Mesenteric fat pad (tissue), 1 donor: ENCODE measurements at places on chromosomes 12 and 14.

DNA sequence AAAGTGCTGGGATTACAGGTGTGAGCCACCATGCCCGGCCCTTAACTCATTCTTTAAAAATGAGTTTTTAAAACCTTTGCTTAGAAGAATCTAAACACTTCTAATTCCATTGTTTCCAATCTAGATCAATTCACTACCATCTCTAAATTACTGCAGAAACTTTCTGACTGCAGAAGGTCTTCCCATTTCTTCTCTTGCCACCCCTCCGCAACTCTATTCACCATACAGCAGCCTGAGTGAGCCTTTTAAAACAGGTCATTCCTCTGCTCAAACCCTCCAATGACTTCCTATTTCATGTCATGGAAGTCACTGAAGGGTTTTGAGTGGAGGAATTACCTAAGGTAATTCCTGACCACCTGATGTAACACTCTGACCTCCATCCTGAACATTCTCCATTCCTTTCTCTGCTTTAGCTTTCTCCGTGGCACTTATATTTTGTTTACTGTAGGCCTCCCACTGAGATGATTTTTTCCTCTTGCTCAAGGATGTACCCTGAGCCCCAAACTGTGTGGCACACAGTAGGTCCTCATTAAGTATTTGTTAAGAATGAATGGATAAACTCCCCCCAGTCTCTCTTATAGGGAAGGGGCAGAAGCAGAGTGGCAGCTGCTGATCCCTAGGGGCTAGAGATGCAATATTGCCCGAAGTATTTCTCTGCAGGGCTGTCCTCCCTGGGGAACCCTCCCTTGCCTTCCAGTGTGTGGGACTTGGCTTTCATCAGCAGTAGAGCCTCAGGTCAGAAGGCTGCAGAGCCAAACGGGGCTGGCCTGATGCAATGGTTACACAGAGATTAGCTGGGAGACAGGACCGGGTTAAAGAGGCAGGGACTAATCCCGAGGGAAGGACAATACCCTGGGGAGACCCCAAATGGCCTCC is 1.2 kb downstream of the DDIT3 start:
- no peak for DNase-seq

DNA sequence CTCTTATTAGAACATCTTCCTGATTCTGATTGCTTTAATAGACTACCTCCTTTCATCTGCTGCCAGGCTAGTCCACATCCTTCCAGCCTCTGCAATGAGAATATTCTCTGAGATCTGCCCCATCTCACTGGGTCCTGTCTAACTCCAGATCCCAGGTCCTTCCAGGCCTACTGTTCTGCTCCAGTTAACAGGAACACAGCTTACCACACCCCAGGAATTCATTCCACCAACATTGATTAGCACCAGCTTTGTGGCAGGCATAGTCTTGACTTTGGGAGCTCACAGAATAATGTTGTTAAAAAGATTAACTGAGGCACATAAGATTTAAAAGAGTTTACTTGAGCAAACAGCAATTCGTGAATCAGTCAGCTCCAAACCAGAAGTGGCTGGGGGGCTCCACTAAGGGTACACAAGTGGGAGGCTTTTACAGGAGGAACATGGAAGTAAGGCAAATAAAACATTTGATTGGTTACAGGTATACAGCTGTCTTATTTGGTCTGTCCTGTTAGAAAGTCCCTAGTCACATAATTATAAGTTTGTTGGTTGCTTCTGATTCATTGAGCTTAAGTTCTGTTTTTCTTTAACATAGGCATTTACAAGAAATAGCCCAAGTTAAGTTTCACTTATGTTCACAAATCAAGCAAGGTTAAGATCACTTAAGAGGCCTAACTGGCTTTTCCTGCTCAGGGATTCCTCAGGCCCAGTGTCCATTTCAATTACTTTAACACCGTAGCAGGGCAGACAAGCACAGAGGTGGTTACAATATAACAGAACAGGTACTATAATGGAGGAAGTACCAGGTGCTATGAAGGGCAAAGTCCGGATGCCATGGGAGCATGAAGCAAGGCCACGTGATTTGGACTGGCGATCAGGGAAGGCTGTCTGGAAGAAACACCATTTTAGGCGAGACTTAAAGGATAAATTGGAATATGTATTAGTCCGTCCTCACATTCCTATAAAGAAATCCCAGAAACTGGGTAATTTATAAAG is 12.2 kb upstream of the MYH7 start:
- DNase-seq, result no peak

- no peak for DNase-seq
Observed at GRCh38 chr12:124821252-124822200, 42.1 kb downstream of the SCARB1 start.

DNA sequence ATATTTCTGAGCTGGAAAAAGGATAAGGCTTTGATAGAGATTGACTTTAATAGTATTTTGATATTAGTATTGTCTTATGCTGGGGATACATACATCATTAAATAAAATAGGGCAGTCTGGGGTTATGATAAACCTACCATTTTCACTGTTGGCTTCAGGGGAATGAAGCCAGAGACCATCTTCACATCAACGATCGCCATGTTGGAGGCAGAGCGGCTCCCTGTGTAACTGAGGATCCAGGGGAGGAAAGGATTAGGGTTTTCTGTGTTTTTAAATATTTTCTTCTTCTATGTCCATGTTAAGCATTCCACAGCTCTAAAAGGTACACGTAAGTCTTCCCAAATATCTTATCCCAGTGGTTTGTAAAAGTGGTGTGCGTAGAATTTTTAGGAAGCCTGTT is 45.4 kb downstream of the A2M start:
- no peak for DNase-seq

- DNase-seq, result no peak
Observed at GRCh38 chr14:76941946-76942805, 86.3 kb downstream of the IRF2BPL start.

- no peak for DNase-seq
Observed at GRCh38 chr14:88386256-88386794, 868 bp downstream of the SPATA7 start.

DNA sequence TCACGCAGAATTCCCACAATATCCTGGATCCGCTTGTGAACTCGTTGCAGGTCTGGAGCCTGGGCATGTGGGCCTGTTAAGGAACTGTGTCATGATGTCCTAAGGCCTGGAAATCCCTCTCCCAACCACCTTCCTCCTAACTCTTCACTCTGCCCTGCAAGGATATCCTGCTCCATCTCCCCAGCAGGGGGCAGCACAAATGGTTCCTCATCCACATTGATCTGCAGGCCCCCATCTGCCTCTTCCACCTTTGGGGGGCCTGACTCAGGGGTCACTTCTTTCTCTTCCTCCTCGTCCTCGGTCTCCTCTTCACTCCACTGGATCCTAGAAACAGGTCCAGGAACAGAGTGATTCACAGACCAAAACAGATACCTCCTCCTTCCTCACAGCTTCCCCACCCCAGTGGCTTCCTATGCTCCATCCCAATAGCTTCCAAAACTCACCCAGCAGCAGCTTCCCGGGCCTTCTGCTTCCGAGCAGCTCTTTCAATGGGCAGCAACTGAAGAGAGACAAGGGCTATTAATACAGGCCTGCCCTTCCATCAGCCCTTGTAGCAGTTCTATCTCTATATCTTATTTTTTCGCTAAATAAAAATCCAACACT is 4.5 kb downstream of the NOP2 start:
- no peak for DNase-seq

- DNase-seq, result no peak
Observed at GRCh38 chr12:107328442-107329133, 235.2 kb upstream of the CRY1 start.
